Lower leg skin (tissue), 4 donors: ENCODE measurements at places on chromosomes 3 and 15.

- no peak for DNase-seq
Measured at GRCh38 chr3:61110576-61110975, 140.7 kb downstream of the FHIT start.

- no peak for DNase-seq
Measured at GRCh38 chr15:75114796-75115195, 86.9 kb upstream of the C15orf39 start.

DNA sequence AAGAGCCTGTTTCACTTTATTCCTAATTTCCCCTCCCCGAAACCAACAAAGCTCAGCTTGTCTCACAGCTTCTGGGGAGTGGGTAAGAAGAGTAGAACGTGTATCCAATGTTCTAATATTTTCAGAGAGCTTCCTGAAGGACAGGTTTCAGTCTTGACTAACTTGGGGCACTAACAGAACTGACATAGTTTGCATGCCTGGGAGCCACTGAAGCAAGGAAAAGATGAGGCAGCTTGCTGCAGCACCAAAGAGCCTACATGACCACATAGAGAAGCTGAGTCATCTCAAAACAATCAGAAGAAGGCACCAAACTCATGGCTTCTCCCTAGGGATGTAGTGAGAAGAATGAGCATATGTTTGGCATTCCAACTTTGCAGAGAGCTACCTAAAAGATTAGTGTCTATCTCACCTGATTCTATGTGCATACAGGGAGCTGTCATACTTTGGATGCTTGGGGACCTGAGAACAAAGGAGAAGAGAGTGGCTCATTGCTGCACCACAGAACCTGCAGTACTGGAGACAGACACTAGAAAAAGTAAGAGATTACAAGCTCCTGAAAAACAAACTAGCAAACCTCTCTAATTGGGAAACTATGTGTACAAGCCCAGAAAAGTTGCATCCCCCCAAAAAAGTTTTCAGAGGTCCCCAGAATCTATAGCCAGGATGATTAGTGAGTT lies 86.9 kb downstream of the DCLK3 start:
- no peak for DNase-seq

- no peak for DNase-seq
Measured at GRCh38 chr15:63727542-63727941, 106.2 kb downstream of the HERC1 start.

- DNase-seq = no peak
Measured at GRCh38 chr3:114329823-114330222, 36.0 kb downstream of the TIGIT start.
